Hypothalamus (tissue), 51 donors: ENCODE measurements at places on chromosomes 1 and 21.

DNA sequence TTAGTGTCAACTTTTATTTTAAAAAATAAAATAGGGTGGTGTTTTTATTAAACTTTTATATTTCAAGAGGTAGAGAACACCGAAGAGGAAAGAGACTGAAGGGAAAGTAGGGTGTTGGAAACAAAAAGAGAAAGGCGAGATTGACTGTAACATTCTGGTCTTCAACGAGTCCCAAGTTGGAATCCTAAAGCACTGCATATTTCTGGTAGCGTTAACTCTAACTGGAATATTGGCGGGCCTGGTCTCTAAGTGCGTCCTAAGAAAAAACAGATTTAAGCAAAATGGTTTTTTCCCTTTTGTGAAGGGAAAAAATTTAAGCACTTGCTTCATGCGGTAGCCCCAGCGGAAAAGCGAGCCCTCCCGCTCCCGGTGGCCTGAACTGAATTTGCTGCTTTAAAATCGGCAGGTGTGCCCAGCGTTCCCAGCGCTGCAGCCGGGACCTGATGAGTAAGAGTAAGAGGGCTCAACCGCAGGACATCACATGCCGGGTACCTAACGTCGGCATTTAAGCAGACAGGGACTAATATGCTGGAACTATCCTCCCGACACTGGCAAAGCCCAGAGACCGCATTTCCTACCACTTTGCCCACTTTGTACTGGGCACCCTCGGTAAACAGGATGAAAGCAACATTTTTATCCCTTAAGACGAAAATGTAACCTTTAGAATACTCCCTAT, 30.5 kb upstream of the NFIA start:
- peak; percentile 24 for DNase-seq

DNA sequence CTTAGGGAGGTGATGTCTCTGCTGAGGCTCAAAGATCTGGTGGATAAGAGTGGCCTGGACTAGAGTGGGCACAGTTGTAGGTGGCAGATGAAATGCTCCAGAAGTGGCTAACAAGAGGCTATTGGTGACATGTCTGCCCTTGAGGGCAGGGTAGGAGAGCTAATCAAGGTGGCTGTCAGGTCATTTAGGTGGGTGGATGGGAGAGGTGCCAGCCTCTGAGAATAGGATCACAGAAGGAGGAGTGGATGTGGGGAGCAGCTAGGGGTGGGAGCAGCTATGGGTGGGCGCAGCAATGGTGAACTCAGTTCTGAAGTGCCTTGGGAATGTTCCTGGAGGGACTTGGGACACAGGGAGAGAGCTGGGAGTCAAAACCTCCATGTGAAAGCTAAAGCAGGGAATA, 142.0 kb upstream of the GRIK3 start:
- DNase-seq, result no peak

- DNase-seq, result no peak
Measured at GRCh38 chr1:42005530-42005929, 86.8 kb upstream of the HIVEP3 start.

DNA sequence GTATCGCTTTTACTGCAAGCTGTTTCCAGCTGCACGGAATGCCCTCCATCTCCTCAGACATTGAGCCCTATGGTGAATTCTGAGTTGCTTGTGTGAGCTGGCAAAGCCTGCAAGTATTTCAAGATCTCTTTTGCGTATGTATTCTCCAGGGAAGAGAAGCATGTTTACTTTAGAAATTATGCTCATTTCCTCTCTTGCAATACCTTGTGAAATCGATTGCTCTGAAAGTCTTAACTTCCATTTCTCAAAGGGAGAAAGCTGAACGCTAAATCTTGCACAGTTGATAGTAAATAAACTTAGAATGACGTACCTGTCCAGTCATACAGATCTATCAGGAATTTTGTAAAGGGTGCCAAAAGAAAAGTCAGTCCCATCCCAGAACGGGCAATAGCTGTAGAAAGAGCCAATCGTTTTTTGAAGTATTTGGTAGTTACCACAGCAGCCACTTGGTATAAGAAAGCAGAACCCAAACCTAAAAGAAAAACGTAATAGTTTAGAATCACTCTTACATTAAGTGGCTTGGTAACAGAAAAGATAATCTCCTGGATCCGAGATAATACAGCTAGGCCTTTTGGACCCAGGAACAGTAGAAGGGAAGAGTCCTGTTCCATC, 10.0 kb downstream of the SLC16A4 start:
- DNase-seq, result no peak

GRCh38 chr1:22119626-22120468, 23.1 kb downstream of the WNT4 start:
- no peak for DNase-seq

GRCh38 chr1:29679828-29680558, 443.7 kb downstream of the PTPRU start:
- DNase-seq, result no peak

DNA sequence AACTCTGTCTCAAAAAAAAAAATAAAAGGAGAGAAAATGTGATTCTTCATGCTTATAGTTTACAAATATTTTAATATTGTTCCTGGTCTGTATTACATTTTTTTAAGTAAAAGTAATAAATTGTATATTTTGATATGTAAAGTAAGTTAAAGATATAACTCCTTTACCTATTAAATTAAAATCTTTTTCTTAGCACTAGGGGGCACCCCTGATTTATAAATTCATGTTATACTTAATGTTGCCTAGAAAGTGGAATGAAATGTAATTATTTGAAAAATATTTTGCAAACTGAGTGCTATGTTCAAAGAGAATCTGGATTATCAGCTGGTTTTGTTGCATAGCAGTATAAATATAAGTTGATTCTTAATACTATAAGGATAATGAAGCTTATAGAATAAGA, 49.2 kb downstream of the RALGPS2 start:
- DNase-seq, result no peak

DNA sequence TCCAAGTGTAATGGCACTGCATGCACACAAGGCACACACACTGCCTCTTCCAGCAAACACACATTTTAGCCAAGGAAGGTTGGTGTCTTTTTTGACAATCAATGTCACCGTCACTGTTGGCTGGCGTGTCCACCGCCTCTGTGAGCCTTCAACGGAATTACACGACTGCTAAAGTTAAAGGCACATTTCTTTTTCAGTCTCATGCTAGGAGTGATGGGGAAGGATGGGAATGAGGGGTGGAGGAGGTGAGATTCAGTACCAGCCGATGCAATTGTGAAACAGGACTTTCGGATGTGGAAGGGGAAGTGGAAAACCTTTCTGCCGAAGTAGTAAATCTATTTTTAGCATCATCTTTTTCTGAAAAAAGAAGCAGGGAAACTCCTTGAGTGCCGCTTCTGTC, 1.4 kb downstream of the ELAVL4 start:
- no peak for DNase-seq

- no peak for DNase-seq
Measured at GRCh38 chr1:229152311-229152710, 118.6 kb upstream of the RAB4A start.

DNA sequence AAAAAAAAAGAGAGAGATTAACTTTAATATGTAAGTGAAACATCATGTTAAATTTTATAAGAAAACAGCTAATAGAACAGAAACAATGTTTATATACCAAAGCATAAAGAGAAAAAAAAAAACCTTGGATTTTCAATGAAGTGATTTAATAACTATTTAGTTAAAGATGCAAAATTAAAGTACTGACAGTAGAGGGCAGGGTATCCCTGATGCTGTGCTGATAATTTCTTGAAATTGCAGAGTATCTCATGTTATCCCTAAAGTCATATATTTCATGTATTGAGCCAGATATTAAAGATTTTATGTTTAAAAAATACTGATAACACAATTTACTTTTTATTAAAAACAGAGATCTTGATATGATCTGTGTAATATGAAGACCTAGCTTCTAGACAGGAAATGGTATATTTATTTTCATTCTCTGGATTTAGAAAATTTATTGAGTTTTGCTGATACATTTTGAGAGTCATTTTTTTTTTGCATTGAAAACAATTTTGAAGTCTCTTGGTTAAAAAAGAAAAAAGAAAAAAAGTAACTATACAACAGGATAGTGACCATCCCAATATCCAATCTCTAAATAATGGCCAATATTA, 273.2 kb downstream of the USP25 start:
- no peak for DNase-seq

DNA sequence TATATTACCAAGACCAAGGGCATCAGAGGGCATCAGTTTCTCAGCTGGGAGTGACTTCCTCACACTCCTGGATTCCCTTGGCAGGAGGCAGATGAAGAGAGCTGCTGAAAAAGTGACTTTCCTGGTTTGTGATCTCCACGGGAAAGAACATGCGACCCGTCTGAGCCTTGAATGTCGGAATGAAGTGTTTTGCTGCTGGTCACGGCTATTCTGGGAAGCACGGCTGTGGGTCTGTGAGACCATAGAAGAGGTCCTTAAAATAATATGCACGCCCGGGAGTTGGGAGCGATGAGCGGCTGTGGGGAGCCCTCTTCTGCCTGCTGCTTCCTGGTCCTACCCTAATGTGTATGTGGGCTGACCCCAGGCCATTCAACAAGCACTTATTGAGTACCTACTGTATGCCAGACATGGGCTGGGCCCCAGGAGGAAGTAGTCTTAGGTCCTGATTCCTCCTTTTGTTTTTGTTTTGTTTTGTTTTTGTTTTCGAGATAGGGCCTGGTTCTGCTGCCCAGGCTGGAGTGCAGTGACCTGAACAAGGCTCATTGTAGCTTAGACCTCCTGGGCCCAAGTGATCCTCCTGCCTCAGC, 13.2 kb upstream of the UMODL1 start:
- DNase-seq, result no peak

GRCh38 chr1:228974273-228974672, 239.0 kb downstream of the RHOU start:
- DNase-seq, result no peak

DNA sequence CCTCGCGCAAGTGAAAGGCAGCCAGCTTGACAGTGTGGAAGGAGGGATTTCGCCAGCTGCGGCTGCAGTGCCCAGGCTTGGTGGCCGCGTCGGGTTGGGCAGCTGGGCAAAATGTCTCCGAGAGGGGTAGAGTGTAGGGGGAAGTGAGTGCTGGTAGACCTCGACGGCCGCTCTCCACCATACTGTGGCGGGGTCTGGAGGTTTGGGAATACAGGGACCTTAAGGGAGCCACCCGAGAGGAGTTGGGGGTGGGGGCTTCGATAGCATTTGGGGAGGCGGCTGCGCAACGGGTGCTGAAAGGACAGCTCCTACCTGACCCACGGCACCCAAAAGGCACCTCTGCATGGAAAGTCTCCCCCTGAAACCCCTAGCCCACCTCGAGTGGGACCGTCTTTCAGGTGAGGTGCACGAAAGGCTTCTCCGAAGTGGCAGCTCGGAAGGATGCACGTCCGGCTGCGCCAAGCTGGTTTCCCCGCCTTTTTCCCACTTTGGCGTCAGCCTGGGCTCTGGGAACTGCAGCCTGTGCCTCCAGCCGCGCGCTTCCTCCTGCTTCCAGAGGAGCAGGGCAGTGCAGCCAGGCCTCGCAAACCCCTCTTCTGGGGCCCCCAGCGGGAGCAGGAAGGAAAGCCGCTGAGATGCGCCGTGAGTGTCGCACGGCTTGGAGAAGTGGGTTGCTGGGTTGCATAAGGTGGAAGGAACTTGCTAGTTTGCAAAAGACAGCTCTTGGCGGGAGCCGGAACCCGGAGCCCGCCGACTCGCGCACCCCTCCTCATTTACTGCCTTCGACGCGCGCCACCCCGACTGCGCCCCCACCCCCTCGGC, 531 bp upstream of the HMGN2 start:
- DNase-seq, result peak; percentile 84

DNA sequence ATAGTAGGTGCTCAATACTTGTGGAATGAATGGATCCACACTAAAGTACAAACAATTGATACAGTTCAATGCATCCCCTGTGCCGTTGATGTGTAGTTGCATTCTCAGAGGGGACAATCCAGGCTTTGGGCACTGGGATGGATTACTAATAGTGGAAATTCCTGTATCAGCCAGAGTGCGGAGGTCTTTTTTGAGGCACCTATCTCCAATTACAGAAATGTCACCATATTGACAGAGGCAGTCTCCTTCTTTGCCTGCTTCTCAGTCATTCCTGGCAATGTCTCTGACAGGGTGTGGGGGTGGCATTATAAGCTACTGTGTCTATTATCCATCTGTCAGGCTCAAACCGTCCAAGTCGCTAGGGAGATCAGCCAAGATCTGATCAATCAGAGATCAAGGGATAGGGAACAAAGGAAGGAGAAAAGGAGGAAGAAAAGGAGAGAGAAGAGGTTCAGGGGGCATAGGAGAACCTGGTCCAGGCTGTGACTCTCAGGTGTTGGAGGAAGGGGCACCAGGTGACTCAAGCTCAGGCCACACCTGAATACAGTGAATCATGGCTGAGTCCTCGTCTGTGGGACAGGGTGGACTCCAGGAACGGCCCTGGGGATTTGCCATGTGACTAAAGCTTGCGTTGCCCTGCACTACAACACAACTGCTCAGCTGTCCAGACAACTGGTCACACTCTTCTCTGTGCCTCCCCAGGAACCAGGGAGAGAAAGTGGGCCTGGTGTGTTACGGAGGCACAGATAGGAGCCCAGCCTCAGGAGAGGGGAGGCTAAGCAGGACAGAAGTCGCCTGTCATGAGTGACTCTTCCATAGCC, 3.4 kb upstream of the LAMB3 start:
- no peak for DNase-seq

DNA sequence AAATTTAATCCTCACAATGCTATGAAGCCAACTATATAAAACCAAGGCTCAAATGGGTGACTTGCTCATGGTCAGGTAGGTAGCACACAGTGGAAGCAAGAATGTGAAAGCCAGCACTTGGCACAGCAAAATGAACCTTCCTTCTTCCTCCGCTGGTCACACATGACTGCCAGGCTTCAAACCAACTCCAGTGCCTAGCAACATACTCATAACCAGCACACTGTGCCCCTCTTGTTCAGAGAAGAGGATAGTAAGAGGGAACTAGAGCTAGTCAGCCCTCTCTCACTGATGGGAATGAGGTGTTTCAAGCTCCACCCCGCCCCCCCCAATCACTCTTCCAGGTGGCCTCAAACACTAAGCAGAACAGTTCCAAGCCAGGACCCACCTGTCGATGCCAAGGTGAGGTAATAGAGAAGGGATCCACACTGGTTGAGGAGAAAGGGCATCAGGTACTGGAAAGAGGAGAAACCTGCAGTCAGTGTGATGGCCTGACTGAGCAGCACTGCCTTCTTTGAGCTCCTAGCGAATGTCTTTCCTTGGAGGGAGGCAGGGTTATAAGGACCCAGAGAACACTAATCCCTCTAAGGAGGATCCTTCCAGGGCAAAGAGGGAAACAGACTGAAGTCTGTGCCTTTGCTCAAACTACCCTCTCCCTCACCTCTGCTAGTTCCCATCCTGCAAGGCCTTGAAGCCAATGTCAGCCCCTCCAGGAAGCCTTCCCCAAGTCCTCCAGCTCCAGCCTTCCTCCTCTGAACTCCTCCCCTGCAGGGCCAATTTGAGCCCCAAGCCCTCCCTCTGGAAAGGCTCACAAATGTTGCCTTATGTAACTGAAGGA, 1.2 kb downstream of the TMEM234 start:
- no peak for DNase-seq

DNA sequence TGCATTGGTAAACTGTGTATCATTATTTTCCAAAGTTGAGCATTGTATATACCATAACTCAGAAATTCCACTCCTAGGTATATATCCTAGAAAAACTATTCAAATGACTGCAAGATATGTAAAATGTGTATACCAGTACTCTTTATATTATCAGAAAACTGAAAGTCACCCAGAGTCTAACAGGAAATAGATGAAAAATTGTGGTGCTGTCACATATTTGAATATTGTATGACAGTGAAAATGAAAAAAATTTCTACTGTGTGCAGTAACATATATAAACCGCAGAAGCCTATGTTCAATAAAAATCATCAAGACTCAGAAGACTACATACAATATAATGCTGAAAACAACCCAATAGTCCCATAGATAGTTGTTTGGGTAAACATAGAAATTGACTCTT, 74.4 kb upstream of the LYPLAL1 start:
- no peak for DNase-seq

- DNase-seq, result no peak
Measured at GRCh38 chr1:181075766-181076350, 12.6 kb upstream of the IER5 start.
